H54 (cell line): ENCODE measurements at places on chromosomes 7 and 10.

- peak; percentile 20 for DNase-seq
These were observed 126.1 kb upstream of the AGR3 start for GRCh38 chr7:17007841-17008240.

- no peak for DNase-seq
These were observed 559 bp downstream of the VTI1A start for GRCh38 chr10:112447620-112447928.

DNA sequence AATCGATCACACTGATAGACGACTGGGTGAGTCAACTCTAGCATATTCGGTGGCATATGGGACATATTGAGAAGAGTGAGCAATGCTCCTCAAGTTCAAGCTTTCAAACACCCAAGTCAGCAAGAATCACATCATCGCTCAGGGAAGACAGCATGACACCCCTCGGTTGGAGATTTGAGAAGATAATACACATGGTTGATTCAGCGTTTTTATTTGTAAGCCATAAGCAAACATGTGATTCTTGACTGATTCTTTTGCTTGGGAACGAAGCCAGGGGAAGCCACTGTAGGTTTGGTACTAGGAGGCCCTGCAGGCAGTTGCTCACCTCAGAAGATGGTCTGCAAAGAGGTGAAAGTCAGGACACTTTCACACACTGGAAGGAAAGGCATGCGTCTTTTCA lies 12.6 kb downstream of the UCMA start:
- DNase-seq, result no peak

GRCh38 chr7:35802649-35803048 lies 1.8 kb downstream of the SEPTIN7 start:
- no peak for DNase-seq

- no peak for DNase-seq
These were observed 86.3 kb downstream of the PALS2 start for GRCh38 chr7:24659505-24659904.

GRCh38 chr7:101975046-101975445 lies 157.6 kb downstream of the CUX1 start:
- DNase-seq, result no peak

- no peak for DNase-seq
These were observed 39.4 kb downstream of the CTBP2 start for GRCh38 chr10:125121003-125121402.

DNA sequence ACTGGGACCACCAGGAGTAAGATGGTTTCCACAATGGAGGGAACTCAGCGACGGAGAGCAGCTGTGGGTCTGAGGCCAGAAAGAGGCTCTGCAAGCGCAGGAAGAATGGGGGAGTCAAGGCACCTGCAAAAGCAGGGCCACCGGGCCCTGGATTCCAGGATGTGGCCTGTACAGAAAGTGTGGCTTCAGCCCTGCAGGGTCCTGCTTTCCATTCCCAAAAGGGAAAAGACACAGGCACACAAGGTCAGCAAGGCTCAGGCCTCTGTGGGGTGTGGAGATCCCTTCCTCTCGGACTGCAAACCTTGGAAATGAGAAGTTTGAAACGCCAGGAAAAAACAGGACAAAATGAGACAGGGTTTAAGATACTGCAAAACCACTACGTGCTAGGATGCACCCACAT lies 232.5 kb downstream of the TNS3 start:
- no peak for DNase-seq

- DNase-seq, result no peak
These were observed 48.1 kb downstream of the PARD3 start for GRCh38 chr10:34766811-34767494.

GRCh38 chr10:78299851-78300468 lies 266.3 kb downstream of the RPS24 start:
- no peak for DNase-seq

- no peak for DNase-seq
These were observed 16.6 kb upstream of the SLC18A3 start for GRCh38 chr10:49593564-49593875.

DNA sequence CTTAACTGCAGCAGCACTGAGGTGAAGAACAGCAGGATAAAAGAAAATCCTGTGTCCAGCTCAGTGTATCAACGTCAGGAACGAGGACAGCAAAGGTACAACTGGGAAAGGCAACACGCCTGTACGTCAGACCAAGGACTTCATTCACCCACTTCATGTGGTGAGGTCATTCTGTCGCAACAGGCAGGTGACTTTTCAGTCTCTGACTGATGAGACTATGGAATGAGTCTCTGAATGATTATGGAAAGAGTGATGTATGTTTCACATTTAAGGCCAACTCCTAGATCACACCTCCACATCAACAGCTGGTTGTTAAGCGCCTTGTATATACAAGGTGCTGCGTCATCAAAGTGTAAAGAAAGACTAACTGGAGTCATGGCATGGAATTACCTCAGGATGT lies 297.6 kb upstream of the SP8 start:
- DNase-seq, result no peak

DNA sequence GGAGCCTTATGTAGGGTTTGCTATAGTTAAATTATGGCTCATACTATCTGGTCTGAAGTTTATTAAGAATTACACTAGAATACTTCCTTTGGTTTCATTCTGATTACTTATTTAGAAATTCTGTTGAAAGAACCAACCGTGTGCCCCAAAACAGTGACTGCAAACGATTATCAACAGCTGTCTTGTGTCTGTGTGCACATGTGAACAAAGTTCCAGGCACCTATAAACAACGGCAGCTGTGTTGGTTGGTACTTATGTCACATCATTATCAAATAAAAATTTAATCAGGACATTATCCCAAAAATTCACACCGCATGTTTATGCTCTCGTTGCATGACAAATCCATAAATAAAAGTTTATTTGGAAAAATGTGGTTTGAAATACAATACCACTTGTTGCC lies 80.6 kb downstream of the USP6NL start:
- DNase-seq, result no peak

- DNase-seq, result no peak
These were observed 868.4 kb downstream of the KCNMA1 start for GRCh38 chr10:76769161-76769560.

DNA sequence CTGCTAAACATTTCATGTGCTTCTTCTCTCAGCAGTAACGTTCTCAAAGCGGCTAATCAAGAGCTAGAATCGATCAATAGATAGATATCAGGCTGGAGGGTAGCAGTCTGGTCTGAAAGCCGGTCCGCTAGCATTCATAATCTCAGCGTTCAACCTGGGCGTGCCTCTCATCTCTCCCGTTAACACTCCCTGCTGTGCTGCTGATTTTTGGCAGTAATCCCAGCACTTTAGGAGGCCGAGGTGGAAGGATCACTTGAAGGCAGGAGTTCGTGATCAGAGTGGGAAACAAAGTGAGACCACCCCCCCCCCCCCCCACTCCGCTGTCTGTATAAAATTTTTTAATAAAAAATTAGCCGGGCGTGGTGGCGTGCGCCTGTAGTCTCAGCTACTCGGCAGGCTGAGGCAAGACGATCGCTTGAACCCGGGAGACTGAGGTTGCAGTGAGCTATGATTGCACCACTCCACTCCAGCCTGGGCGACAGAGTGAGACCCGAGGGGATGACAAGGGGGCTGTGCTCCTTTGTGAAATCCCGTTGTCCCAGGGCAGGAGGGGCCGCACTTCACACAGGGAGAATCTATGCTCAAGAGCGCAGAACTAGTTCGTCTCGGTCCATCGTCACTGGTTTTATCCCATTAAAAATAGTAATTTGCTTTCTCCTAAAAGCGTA lies 624 bp upstream of the CEP55 start:
- DNase-seq, result peak; percentile 52

DNA sequence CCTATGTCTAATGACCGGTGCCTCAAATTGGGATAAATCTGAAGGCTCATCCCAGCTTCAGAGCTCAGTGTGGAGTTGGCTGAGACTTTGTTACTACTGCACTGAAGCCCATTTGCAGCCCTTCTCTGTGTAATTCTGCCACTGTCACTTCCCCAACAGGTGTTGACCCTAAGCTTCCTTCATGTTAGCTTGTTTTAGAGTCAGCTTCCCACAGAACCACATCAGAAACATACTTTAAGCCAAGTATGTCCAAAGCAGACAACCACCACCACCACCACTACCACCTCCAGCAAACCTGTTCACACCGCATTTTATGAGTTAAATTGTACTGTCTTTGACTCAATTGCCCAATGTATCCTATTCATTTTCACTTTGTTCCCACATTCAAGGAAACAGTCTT lies 25.2 kb upstream of the GNAT3 start:
- DNase-seq, result no peak

- DNase-seq, result peak; percentile 25
These were observed 196.0 kb downstream of the RNLS start for GRCh38 chr10:88386821-88387773.

DNA sequence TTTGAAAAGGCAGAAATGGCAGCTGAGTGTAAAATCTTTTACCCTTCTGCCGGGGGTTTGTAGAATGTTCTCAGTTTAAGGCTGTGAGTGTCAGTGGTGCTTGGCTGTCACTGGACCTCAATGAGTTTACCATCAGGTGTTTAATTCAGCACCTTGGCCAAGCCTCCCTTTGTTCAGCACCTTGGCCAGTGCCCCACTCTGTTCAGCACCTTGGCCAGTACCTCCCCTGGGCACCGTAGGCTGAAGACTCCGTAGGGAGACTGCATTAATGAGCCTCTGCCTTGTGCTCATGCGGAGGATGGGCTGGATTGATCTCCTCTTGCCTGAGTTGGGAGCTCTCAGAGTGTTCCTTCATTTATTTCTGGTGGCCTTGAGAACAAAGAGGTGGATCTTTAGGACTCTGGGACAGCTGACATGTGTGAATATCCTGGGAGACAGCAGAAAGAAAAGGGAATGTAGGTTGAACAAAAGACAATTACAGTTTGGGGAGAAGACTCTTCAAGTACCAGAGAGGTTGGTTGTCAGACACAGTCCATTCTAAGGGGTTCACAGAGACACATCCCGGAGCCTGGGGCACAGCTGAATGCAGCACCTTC lies 1.6 kb downstream of the FAM24A start:
- peak; percentile 12 for DNase-seq

- DNase-seq, result no peak
These were observed 7.6 kb upstream of the SUN1 start for GRCh38 chr7:824664-825063.

GRCh38 chr7:28957064-28957750 lies 923 bp downstream of the TRIL start:
- DNase-seq, result no peak

- no peak for DNase-seq
These were observed 135.8 kb downstream of the DGKB start for GRCh38 chr7:14766747-14767146.

DNA sequence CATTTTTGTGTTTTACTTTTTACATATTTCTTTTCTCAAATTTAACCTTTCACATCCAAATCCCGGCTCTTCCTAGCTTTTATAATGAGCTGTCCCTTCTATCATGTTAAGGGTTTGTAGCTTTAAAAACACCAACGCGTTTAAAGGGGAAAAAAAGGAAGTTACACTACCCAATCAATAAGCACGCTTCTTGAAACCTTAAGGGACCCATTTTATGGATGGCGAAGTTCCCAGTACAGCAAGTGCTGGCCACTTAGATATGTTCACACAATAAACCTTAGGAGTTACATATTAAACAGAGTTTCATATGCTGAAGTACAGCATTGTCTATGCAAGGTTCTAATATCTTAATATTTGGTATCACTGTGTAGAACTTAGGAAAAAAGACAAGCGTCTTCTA lies 1.8 kb downstream of the GNG11 start:
- no peak for DNase-seq

DNA sequence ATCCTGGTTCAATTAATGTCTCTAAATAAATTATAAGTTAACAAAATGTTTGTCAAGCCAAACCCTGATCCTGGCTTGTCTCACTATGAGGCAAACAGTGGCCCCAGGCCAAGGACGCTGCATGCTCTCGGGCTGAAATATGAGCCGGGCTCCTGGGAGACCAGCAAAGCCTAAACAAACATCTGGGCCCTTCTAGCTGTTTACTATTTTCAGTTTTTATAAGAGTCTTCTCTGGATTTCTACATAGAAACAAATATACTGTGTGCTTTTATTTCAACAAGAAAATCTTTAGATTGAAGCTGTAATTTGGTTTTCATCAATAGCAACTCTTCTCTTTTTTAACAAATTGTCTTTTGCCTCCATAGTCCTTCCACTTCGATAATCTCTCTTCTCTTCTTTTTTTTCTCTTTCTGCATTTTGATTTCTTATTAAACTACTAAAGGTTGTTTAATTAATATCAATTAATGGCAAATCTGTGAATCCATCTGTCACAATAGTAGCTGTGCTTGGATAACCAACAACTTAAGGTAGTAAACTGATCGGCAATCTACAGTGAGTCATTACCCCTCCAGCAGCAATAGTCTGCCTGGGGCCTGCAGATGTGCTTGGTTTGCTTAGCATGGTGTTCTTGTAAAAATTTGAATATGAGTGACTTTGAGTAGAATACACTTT lies 83.3 kb upstream of the DNAJC1 start:
- peak; percentile 22 for DNase-seq

- no peak for DNase-seq
These were observed 38.5 kb downstream of the GARS1 start for GRCh38 chr7:30633223-30633622.

DNA sequence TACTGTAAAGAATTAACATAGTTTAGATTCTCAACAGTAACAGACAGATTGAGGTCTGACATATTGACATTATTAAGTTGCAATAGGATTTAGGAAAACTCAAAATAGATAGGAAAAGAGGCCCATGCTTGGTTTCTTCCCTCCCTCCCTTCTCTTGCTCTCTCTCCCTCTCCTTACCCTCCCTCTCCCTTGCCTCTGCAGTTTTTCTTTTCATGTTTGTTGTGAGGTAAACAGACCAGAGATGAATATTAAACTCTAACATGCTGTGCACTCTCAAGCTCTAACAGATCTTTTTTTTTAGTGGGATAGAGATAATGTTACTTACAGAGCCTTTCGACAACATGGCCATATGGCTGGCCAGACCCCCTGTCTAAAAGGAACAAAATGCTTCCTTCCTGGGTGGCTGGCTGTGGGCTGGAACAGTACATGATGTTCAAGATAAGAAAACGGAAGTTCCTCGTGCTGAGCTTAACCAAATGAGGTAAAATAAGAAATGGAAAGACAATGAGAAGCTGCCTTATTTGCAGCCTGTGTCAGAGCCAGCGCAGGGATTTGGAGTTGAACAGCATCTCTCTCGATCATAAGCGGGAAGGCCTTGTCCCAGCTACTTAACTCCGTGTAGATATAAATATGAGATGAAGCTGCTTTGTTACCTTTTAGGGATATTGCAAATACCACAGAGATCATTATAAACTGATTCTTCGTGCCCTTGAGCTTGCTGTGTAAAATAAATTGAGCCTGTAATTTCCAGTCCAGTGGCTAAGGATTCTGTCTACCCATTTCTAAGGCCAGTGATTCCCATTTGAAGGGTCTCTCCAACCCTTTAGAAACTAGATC lies 391.9 kb upstream of the NPVF start:
- no peak for DNase-seq

GRCh38 chr10:3429676-3430075 lies 257.1 kb upstream of the PITRM1 start:
- DNase-seq, result no peak
